ENCODE measurements at places on chromosomes 13 and 19.

DNA sequence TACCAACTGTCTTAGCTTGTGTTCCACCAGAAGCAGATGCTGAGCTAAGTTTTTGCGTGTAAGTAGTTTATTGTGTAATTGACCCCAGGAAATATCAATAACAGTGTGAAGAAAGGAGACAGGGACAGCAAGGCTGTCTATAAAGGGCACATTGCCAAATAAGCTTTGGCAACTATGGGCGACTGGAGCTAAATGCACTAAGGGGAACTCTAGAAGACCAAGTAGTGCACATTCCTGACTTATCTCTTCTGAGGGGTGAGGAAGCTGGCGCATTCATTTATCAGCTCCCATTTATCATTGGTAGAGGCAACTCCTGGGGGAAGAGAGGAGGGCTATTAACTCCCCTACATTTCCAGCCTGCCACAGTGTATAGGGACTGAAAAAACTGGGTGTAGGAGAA, 135.0 kb downstream of the DLEU7 start:
- DNase-seq: no peak

GRCh38 chr13:71255633-71256032, 611.4 kb downstream of the DACH1 start:
- peak; percentile 13 for DNase-seq

- DNase-seq: no peak
These were observed 208.0 kb upstream of the UBL3 start for GRCh38 chr13:30058429-30058828.

- DNase-seq: no peak
These were observed 19.0 kb upstream of the LEUTX start for GRCh38 chr19:39759457-39760184.

DNA sequence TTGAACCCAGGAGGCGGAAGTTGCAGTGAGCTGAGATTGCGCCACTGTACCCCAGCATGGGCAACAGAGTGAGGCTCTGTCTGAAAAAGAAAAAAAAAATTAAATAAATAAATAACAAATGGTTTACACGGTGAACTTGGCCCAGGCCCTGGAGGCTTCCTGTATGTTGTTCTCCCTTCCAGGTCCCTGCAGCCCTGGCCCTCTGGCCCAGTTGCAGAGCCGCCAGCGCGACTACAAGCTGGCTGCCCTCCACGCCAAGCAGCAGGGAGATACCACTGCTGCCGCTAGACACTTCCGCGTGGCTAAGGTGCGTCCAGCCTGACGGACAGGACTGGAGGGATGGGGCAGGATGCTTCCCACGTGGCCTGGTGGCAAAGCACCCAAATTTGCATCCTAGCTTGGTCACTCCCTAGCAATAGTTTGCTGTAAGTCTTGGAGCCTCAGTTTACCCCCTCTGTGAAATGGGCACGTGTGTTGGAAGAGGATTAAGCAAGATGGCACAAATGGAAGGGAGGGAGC, 11.9 kb downstream of the CC2D1A start:
- no peak for DNase-seq

- no peak for DNase-seq
These were observed 20.5 kb upstream of the PLAUR start for GRCh38 chr19:43690444-43690843.

- peak; percentile 39 for DNase-seq
These were observed 9.6 kb downstream of the C19orf25 start for GRCh38 chr19:1469255-1470054.

All from fibroblast of skin of back (primary cell).